Mesothelial cell of epicardium (in vitro differentiated cells): ENCODE measurements at places on chromosomes 7 and 10. TPM values are rescaled to one million over a fixed set of nuclear protein-coding genes. Genes with fewer than 3 reads are reported as not detected.

DNA sequence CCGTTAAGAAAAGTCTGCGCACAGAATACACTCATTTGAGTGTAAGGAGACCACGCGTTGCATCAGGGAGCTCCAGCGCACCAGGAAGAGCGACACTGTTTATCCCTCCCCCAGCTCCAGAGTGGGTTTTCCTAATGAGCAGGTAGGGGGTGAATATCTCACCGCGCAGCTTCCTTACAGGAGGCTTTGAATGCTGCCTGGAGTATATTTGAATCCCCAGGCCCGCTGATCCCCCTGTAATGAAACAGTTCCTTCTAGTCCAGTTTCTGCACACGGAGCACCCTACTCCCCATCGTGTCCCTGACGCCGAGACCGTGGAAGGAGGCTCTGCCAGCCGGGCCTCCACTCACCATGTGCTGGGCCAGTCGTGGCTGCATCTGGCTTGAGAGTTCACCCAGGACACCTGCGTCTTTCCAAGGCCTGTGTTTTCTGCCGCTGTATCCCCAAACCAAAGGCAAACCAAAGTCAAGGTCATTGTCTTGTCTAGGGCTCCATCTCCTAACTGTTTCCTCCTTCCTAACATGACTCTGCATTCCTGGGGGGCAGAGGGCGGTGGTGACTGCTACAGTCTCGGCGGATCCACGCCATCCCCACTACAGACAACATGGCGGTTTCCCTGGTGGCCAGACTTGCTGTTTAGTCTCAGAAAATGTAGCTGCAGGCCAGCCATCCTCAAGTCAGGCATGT is 167.8 kb downstream of the USP6NL start:
- DNase-seq, result no peak

GRCh38 chr10:48266528-48266927 is 8.0 kb downstream of the FRMPD2 start:
- DNase-seq, result no peak

GRCh38 chr7:72313906-72314305 is 98.2 kb downstream of the CALN1 start:
- DNase-seq, result no peak

GRCh38 chr7:98200364-98200763 is 10.9 kb upstream of the BHLHA15 start:
- no peak for DNase-seq

DNA sequence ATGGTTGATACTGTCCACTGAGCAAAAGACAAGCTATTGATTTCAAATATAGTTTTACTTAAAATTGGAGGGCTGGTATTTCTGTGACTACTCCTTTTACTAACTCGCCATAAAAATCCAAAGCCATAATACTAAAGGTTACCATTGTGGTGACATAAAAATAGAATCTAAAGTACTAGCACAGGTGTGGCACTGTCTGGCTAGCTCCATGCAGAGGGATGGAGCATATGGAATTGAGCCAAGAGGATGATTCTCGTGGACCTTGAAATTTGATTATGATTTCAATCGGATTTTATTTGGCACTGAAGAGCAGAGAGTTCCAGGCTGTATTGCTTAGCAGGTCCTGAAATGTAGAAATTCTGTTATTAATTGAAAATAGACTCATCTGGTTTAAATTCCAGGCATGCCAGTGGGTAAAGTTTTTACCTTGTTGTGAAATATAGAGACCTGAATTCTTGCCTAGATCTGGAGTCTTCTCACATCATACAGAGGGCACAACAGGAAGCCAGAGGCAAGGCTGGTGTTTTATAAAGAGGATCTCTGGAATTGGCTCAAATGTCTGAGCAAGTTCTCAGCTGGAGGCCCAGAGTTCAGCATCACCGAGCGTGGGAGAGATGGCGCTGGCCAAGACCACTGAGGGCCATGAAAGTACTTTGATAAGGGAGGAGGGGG is 29.9 kb upstream of the DLD start:
- no peak for DNase-seq

DNA sequence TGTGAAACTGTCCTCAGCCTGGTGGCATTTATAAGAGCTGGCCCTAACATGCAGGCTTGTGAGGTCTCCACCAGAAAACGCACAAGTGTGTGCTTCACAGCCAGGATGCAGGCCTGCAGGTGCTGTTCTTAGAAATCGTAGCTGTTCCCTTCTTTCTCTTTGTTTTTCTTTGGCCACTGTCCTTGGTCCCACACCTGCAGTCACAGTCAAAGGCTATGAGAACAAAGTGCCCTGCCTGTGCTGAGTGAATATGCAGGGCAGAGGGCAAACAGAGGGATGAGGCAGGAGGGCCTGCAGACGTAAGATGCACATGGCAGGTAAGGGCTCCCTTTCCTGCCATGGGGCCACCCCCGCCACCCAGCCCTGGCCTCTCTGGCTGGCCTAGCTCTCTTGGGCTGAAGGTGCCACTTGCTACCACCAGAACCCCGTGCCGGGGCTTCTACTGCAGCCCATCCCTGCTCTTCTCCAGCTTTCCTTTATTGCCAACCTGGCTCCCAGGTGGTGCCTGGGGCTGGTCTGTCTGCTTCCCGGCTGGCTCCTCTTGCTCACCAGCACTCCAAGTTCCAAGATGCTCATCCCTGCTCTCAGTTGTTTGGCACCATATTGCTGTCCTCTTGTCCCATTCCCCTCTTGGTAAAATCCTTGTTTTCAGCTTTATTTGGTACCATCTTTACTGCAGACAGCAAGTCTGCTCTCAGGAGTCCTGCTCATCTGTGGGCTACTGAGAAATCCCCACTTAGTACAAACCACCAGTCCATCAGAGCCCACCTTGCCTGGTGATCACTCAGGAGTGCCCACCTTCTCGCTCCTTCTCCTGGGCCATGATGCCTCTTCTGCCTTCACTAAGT is 308.1 kb upstream of the ZMIZ1 start:
- DNase-seq, result no peak

DNA sequence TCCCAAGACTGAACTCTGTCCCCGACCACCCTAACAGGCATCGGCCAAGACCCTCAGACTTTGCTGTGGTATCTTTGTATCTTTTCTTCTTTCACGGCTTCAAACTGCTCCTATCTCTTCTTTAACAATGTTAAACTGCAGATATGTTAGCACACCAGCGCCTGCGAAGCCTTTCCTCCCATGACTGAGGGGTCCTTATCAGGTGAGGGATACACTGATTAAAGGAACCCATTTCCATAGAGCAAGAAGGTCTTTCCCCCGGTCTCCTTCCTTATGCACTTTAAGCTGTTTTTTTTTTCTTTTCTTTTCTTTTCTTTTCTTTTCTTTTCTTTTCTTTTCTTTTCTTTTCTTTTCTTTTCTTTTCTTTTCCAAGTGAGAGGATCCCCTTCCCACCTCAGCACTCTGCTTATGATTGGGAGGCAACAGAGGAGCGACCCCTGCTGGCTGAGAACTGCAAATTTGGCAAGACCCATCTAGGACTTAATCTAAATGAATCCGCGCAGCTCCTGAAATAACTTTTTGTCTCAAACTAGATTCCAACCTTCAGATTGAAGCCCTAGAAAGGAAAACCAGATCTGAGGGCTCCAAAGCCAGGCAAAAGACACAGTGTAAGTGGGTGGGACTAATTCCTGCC is 109.9 kb downstream of the ITGB8 start:
- DNase-seq, result no peak

DNA sequence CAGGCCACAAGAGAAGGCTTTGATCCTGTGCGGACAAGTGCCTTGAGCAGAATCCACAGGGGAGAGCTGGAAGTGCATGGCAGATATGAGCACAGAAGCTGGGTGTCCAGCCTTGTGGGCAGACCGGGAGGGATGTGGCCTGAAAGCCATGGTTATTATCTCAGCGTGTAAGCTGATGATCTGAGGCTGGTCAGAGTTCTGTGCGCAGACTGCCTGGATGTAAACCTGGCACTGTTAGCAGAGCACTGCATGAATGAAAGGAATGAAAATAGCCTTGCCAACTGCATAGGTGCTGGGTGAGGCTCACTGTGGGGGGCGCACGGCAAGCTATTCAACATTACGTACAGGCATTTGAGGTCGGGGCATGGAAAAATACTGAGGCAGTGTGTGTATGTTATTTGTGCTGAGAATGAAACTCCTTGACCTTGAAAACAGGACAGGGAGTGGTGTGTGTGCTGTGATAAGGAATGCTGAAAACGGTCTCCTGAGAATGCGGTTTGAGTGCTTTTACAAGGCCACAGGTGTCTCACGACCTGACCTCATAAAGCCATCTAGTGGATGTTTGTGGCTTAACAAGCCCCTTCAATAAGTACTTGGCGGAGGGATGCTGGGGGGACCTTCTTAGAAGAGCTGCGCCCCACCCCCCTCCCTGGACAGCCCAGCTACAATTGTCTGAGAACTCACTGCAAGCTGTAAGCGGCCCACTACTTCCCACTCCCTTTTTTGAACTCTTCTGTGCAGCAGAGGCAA is 18.7 kb downstream of the AKR1C1 start:
- DNase-seq, result no peak

DNA sequence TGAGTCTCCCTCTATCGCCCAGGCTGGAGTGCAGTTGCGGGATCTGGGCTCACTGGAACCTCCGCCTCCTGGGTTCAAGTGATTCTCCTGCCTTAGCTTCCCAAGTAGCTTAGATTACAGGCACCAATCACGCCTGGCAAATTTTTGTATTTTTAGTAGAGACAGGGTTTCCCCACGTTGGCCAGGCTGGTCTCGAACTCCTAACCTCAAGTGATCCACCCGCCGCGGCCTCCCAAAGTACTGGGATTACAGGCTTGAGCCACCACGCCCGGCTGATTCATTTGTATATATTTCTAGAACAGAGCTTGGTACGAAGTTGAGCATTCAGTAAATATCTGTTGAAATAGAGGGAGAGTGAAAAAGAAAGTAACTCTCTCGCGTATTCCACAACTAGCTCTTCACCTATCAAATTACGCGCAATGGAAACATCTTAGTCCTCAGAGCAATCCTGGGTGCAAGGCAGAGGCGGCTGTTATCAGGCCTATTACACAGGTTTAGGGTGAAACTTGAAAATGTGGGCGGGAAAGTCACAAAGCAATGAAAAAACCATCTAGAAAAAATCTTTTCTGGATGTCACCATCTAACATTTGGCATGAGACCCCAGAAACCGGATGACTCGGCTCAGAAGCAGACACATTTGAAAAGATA is 707 bp upstream of the GHITM start:
- DNase-seq, result no peak

- no peak for DNase-seq
Observed at GRCh38 chr7:22572937-22573336, 72.9 kb upstream of the STEAP1B start.

DNA sequence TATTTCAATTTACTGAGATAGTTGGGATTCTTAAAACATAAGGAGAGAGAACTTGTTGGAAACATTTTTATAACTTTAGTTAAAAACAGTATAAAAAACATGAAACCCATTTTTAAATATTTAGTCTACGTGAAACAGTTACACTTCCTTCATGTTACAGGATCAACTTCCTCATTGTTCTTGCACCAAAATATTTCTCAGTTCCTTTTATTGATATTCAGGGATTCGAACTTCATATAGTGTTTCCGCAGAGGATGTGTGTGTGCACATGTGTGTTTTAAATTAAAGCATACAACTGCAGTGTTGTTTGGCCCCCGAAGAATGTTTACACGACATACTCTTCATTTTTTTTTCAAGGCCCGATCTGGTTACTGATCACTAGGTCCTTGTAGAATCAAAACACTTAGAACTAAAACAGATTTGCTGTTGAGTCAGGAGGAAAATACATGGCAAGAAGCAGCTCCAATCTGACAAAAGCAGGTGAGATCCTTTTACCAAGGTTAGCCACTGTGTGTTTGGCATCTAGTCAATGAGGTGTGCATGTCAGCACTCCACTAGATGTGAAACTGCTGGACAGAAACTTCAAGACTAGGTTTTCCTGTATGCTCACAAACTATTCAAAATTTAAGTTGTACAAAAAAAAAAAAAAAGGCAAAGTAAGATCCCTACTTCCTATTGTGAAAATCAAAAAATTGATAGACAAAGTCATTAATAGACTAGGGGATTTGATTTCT is 60.4 kb downstream of the INSYN2A start:
- DNase-seq, result no peak

GRCh38 chr7:15209429-15209828 is 306.9 kb upstream of the DGKB start:
- no peak for DNase-seq

GRCh38 chr10:100653957-100654781 is 91.2 kb upstream of the PAX2 start:
- no peak for DNase-seq

GRCh38 chr7:17033245-17033644 is 151.5 kb upstream of the AGR3 start:
- DNase-seq, result no peak

The FKBP6 gene
- total RNA-seq, result not detected in 3 replicates

The ORC5 gene
- total RNA-seq, result 21.3 to 24.8 TPM (median 24.5 TPM) in 3 replicates

GRCh38 chr10:95767884-95768556 is 12.1 kb downstream of the ENTPD1 start:
- no peak for DNase-seq

- no peak for DNase-seq
Observed at GRCh38 chr7:44140341-44140740, 791 bp downstream of the MYL7 start.

The NKX1-2 gene
- total RNA-seq, result not detected in 3 replicates

GRCh38 chr10:70771311-70772194 is 13.6 kb downstream of the TBATA start:
- peak; percentile 27 for DNase-seq

DNA sequence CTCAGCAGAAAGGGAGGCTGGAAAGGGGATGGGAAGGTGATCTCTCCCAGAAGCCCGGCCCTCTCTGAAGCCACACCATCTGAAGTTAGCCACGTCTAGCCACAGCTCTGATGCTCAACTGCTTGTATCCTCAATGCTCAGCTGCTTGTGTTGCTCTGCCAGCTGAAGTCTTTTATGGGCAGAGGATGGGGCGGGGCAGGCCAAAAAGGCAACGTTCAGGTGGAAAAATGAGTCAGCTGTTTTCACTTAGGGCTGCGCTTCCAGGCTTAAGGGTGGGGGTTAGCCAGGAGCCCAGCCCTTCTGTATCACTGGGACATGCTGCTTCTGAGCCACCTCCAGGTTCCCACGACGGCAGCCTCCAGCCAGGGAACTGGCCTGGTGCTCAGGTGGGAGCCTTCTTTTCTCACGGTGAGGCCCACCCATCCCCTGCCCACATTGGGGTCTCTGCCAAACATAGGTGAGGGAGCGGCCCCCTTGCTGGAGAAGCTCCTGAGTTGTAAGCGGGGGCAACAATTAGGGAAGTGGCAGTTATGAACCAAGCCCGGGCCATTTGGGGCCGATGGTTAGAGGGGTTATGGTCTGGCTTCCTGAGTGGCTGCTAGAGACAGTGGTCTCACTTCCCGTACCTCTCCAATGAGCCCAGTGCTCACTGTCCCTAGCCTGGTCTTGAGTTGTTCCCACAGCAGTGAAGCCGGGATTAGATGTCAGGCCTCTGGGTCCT is 44.9 kb upstream of the CNPY1 start:
- DNase-seq, result no peak

DNA sequence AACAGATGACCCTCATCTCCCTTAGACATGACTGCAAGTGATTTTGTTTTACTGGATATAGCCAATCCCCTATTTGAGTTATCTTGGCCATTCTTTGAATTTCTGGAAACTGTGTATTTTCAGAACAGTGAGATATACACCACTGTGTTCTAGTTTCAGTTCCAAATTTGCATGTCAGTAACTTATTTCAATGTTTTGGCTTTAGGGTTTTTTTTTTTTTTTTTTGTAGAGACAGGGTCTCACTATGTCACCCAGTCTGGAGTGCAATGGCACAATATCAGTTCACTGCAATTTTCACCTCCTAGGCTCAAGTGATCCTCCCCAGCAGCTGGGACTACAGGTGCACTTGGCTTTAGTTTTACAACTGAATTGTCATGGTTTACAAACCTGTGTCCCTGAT is 67.2 kb downstream of the ATAD1 start:
- DNase-seq, result no peak

The SH2B2 gene
- total RNA-seq, result 7.9 to 8.2 TPM (median 8.2 TPM) in 3 replicates

- no peak for DNase-seq
Observed at GRCh38 chr7:90736968-90737939, 141.1 kb downstream of the CDK14 start.
